ENCODE measurements at places on chromosomes 6 and 20.

DNA sequence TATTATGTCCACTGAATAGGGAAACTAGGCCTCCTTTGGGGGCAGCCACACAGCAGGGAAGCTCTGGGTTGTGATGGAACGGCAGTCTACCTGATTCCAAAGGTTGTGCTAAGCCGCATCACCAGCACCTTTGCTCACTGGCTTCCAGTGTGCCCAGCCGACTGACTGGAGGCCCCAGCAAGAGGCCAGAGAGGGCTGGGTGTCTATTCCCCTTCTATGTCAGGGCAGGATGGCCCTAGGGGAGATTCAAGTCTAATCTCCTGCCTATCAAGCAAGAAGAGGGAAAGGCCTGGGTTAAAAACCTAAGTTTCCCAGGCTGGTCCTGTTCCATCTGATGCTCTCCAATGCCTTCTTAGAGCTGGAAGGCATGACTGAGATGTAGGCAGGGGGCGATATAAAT is 53.6 kb downstream of the JPH2 start:
- no peak for DNase-seq

DNA sequence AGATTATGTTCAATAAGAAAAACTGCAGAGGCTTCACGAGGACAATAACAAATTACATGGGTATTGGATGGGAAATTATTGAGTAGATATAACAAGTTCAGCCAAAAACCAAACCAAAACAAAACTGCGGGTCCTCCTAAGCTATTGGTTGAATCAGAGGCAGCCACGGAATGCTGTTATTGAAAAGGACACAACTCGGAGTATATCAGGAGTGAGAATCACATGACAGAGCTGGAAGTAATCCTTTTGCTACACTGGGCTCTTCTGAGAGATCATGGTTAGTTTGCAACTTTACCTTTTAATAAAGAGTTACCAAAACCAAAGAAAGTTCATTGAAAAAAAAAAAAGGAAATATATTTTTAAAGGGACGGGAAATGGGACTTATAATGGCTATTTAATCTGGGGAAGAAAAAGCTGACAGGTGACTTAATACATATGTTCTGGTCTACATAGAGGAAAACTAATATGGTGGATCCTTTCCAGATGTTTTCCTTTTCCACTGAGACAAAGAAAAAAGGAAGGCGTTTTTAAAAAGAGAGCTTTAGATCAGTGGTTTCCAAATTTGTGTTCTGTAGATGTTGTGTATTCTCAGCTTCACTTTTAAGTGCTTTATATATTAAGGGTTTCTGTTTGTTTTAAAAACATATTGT is 6.9 kb upstream of the CITED2 start:
- no peak for DNase-seq

- DNase-seq: no peak
Measured at GRCh38 chr6:155041741-155042279, 46.7 kb downstream of the TIAM2 start.

- DNase-seq: no peak
Measured at GRCh38 chr6:27678469-27678868, 205.6 kb upstream of the ZNF184 start.

DNA sequence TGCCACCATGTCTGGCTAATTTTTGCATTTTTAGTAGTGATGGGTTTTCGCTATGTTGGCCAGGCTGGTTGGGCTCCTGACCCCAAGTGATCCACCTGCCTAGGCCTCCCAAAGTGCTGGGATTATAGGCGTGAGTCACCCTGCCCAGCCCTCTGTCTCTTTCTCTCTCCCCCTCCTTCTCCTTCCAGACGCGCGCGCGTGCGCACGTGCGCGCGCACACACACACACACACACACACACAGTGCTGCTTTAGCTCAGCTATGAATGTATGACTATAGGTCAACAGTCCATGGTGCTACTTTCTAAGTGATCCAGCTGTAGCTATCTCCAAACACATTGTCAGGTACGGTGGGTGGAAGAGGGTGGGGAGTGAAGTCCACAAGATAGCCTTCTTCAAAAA is 449.5 kb downstream of the PHF3 start:
- DNase-seq: no peak

- DNase-seq: no peak
Measured at GRCh38 chr20:23153696-23154341, 67.7 kb upstream of the CD93 start.

DNA sequence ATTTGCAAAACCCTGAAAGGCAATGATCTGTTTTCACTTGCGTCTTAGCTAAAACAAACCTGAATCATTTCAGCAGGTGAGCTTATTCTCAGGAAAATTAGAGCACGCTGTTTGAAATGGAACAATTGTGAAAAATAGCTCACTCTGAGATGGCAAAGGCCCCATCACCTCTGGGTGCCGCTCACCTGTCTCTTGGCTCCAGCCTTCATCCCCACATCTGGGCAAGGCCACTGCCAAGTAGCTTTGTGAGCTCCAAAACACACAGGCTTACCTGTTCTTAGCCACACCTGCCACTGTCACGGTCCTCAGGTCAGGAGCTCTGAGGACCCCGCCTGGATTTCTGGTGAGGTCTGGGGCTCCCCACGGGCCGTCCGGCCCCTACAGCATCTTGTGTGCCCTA is 66.7 kb downstream of the SMOC2 start:
- DNase-seq: no peak

DNA sequence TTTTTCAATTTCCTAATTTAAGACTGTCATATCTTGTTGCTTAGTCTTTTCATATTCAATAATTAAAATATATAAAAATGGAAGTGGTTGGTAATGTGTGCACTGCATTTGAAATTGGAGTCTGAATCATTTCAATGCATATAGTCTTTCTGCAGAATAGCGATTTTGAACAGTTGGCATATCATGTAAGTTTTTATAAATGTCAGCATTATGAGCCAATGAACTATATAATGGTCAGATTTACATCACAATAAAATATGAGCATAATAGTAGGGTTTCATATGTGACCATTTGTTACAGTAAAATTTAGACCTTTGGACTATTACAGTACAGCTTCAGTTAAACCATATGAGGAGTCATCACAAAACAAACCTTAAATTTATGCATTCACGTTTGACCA is 4.3 kb downstream of the RAB32 start:
- no peak for DNase-seq

- peak; percentile 65 for DNase-seq
Measured at GRCh38 chr6:30557683-30557981, 537 bp downstream of the PRR3 start.
